ENCODE measurements at places on chromosomes 4 and X.

GRCh38 chr4:100805538-100805937, 287.7 kb upstream of the EMCN start:
- DNase-seq, result no peak

GRCh38 chrX:154120567-154120966, 23.1 kb upstream of the MECP2 start:
- no peak for DNase-seq

GRCh38 chrX:150225266-150225665, 137.9 kb upstream of the MAMLD1 start:
- no peak for DNase-seq

DNA sequence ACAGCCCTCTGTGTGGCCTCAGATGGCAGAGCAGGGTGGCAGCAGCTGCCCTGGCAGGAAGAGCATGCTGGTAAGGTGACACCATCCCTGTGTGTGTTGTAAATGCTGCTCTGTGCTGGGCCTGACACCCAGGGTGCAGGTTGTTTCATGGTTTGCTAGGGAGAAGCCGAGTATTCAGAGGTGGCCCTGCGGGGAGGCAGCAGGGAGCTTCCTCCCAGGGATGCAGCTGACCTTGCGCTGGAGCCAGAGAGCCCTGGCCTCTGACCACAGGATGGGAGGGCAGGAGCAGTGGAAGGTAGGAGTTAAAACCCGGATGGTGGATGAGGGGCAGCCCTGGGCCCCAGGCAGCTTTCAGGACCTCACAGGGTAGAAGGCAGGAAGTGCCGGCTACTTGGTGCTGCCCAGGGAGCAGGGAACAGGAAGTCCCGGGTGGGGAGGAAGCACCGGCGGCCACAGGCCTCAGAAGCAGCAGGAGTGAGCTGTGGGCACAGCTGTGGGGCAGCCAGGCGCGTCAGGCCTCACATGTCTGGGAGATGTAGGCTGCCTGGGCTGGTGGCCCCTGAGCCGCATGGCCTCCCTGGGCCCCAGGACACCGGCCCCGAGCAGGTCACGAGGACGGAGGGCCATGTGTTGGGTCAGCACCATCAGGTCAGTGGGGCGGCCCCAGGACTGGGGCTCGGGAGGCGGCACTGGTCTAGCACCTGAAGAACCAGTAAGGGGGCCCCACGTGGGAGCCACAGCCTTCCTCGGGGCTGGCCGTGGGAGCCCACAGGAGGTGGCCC, 19.1 kb downstream of the SH3BP2 start:
- DNase-seq, result peak; percentile 78

GRCh38 chrX:106608016-106608415, 3.8 kb upstream of the RADX start:
- DNase-seq, result no peak

- DNase-seq, result peak; percentile 48
Measured at GRCh38 chrX:154750301-154751202, at the start of gene GAB3. Gene GAB3, minus strand, starts transcription at chrX:154751077. Its CDS starts 52 bp downstream, at chrX:154751025.
